ENCODE measurements at places on chromosomes 11 and 22.

GRCh38 chr11:65503949-65504673 lies 5.3 kb downstream of the MALAT1 start:
- no peak for DNase-seq

DNA sequence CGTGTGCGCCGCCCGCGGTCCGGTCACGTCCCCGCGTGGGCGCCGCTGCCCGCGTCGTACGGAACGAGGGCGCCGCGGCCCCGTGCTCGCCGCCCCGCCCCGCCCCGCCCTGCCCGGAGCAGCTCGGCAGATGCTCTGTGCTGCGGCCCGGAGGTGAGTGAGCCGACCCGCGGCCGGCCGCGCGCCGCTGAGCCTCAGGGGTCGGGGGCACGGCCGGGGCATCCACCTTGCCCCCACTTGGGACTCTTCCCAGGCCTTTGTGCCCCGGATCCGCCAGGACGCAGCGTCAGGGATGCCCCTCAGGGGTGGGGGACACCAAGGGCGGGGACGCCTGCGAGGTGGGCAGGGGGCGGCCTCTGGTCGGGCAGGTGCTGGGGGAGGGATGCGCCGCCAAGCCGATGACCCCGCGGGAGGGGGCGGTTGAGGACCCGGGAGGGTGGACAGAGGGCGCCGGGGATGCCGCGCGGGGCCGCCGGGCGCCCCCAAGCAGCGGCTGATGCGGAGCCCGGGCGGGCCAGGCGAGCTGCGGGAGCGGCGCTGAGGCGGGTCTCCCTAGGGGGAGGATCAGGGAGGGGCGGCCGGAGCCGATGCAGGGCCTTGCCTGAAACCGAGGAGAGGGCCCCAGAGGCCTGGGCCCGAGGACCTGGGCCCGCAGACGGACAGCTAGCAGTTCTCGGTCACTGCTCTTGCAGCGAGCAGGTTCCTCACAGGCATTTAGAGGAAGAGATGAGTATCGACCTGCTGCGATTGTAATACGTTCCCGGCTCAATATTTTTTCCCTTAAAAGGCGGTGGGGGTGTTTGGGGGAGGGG lies at the start of gene GNAZ:
GNAZ (plus strand) TSS at position 102 of the 812 bp plus-strand sequence. CDS start 25,177 bp downstream, outside the sequence.
- DNase-seq = peak; percentile 38

GRCh38 chr11:129536338-129536737 lies 160.7 kb downstream of the BARX2 start:
- no peak for DNase-seq

GRCh38 chr11:63915961-63916836 lies 765 bp downstream of the RCOR2 start:
- peak; percentile 39 for DNase-seq

DNA sequence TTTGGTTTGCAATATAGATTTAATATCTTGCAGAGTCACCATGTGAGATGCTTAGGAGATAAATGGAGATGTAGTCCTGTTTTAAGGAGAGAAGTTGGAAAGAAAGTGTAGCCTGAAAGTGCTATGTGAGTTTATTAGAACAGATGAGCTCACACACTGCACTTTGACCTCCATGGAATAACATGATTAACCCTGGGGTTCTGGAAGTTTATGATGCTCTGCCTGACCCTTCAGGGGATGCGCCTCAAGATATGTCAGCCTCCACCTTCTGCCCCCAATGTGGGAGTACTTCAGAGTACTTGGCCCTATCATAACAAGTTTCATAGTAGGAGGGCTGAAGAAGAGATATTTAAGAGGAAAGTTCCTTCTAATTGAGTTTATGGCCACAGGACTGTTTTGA lies 23.3 kb upstream of the TRIM21 start:
- DNase-seq = no peak

Measured in CD8-positive, alpha-beta T cell (primary cell).